ENCODE measurements at places on chromosomes 13 and 19. TPM values are rescaled to one million over a fixed set of nuclear protein-coding genes. Genes with fewer than 3 reads are reported as not detected.
A peak's percentile ranks its signal among the peaks of the same experiment; 100 is the strongest.

GRCh38 chr13:60645676-60646075 is 248.7 kb downstream of the TDRD3 start:
- DNase-seq, result no peak
- no peaks in the 10 kb centered on the region for H3K27me3 ChIP-seq
- H3K36me3 ChIP-seq, result no peaks in the 10 kb centered on the region

DNA sequence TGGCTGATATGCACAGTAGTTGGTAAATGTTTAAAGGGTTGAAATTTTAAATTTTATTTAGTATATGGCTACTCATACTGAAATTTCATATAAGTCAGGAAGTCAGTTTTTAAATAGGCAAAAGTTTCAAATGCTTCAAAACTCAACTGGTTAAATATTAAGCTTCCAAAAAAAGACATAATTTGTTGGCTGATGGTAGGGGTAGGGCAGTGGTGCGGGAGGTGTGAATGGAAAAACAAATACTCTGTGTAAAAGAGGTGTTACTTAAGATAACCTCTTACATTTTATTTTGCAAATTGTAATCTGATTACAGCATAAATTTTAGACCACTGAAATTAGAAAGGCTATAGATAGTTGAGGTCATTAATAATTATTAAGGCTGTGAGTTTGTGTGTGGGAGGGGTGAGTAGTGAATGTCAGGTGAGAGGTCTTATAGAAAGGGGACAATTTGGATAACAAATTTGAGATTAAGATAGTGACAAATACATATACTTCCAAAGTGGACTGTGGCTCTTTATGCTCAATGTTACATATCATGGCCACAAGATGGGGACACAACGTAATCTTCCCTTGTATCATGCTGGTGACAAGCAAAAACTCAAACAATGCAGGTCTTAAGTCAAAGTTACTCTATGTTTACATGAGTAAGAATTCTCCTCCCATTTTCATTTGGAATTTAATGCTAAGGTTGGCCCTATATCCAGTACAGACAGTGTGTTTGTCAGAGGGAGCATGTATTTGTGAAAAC is 36.6 kb upstream of the OXGR1 start:
- no peaks in the 10 kb centered on the region for H3K36me3 ChIP-seq
- no peak overlapping the region for H3K4me3 ChIP-seq
- H3K4me1 ChIP-seq, result no peaks in the 10 kb centered on the region
- no peak for DNase-seq
- H3K27me3 ChIP-seq, result peaks cover 16% of the 10 kb centered on the region

- peak overlapping the region; percentile 4 for H3K27ac ChIP-seq
- peaks cover 23% of the 10 kb centered on the region for H3K36me3 ChIP-seq
- DNase-seq, result no peak
- peak overlapping the region; percentile 74 for H3K4me3 ChIP-seq
- peaks cover 41% of the 10 kb centered on the region for H3K4me1 ChIP-seq
These were observed 1.5 kb downstream of the CCDC106 start for GRCh38 chr19:55649268-55650125.

- H3K4me1 ChIP-seq, result no peaks in the 10 kb centered on the region
- H3K27ac ChIP-seq, result no peak overlapping the region
- H3K4me3 ChIP-seq, result no peak overlapping the region
These were observed 135.2 kb downstream of the PCDH9 start for GRCh38 chr13:67094952-67095351.

DNA sequence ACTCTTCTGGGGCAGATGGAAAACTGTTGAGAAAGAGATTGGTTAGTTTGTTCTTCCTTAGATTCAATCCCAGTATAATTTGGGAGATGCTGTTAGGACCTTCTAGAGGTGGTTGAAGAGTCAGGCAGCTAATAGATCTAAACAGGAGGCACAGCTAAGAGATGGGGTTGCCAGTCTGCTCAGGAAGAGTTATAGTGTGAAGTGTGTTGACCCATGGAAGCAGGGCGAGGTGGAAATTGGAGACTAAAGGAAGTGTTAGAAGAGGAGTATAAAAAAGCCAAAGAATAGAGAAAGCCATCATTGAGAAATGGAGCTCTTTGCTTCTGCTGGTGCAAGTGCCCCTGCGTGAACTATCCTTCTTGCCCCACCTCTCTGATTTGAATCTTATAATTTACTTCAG is 3.8 kb upstream of the OXGR1 start:
- H3K4me1 ChIP-seq, result peaks cover 6% of the 10 kb centered on the region
- no peak overlapping the region for H3K4me3 ChIP-seq
- no peaks in the 10 kb centered on the region for H3K36me3 ChIP-seq
- no peak overlapping the region for H3K27ac ChIP-seq
- H3K27me3 ChIP-seq, result peaks cover 39% of the 10 kb centered on the region

- peaks cover 40% of the 10 kb centered on the region for H3K36me3 ChIP-seq
- no peak overlapping the region for H3K4me3 ChIP-seq
- H3K27ac ChIP-seq, result no peak overlapping the region
- H3K4me1 ChIP-seq, result peaks cover 11% of the 10 kb centered on the region
- no peak for DNase-seq
These were observed 12.5 kb downstream of the SUPT20H start for GRCh38 chr13:37047032-37047431.

GRCh38 chr19:49588365-49589122 is 2.4 kb upstream of the PRR12 start:
- peak; percentile 77 for DNase-seq
- peaks cover 2% of the 10 kb centered on the region for H3K36me3 ChIP-seq
- H3K4me1 ChIP-seq, result peaks cover 21% of the 10 kb centered on the region

- no peaks in the 10 kb centered on the region for H3K27me3 ChIP-seq
- H3K36me3 ChIP-seq, result peaks cover 12% of the 10 kb centered on the region
- H3K27ac ChIP-seq, result no peak overlapping the region
- peaks cover 38% of the 10 kb centered on the region for H3K4me1 ChIP-seq
These were observed 2.5 kb downstream of the AKT1S1 start for GRCh38 chr19:49874503-49875157.

GRCh38 chr19:13848798-13849676 is 27.9 kb upstream of the NANOS3 start:
- H3K4me3 ChIP-seq, result peak overlapping the region; percentile 33
- DNase-seq, result no peak
- H3K4me1 ChIP-seq, result peaks cover 44% of the 10 kb centered on the region
- no peaks in the 10 kb centered on the region for H3K36me3 ChIP-seq

DNA sequence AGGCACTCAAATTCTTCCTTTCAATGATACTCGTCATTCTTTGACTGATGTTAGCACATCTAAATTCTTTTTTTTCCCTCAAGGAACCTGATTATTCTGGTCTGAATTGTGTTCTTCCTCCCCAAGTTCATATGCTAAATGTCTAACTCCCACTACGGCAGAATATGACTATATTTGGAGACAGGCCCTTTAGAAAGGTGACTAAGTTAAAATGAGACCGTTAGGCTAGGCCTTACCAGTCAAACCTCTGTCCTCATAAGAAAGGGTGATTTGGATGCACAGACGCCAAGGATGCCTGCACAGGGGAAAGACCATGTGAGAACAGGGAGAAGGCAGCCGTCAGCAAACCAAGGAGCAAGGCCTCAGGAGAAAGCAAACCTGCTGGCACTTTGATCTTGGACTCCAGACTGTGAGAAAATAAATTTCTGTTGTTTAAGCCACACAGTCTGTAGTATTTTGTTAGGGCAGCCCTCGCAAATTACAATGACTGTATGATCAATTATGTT is 13.1 kb upstream of the FOXO1 start:
- no peaks in the 10 kb centered on the region for H3K27me3 ChIP-seq
- no peak overlapping the region for H3K27ac ChIP-seq
- DNase-seq, result no peak
- H3K4me1 ChIP-seq, result peaks cover 16% of the 10 kb centered on the region

- H3K27ac ChIP-seq, result no peak overlapping the region
- no peaks in the 10 kb centered on the region for H3K36me3 ChIP-seq
- no peak overlapping the region for H3K4me3 ChIP-seq
- H3K4me1 ChIP-seq, result peaks cover 8% of the 10 kb centered on the region
These were observed 39.1 kb downstream of the GADD45B start for GRCh38 chr19:2514981-2515518.

- peaks cover 42% of the 10 kb centered on the region for H3K27me3 ChIP-seq
- DNase-seq, result no peak
- no peaks in the 10 kb centered on the region for H3K36me3 ChIP-seq
- H3K4me3 ChIP-seq, result peak overlapping the region; percentile 63
- H3K27ac ChIP-seq, result no peak overlapping the region
- peaks cover 13% of the 10 kb centered on the region for H3K4me1 ChIP-seq
These were observed 1.1 kb downstream of the COX6B2 start for GRCh38 chr19:55353356-55353802.

GRCh38 chr13:94031609-94032008 is 447.9 kb downstream of the DCT start:
- H3K4me1 ChIP-seq, result no peaks in the 10 kb centered on the region
- no peak overlapping the region for H3K27ac ChIP-seq
- no peak overlapping the region for H3K4me3 ChIP-seq
- no peak for DNase-seq
- no peaks in the 10 kb centered on the region for H3K36me3 ChIP-seq
- H3K27me3 ChIP-seq, result peaks cover 4% of the 10 kb centered on the region

GRCh38 chr19:38709671-38710415 is 34.4 kb downstream of the CAPN12 start:
- no peak overlapping the region for H3K4me3 ChIP-seq
- no peak for DNase-seq
- H3K36me3 ChIP-seq, result peaks cover 24% of the 10 kb centered on the region
- no peaks in the 10 kb centered on the region for H3K4me1 ChIP-seq
- no peaks in the 10 kb centered on the region for H3K27me3 ChIP-seq

The PLIN3 gene
- total RNA-seq, result 26.9 TPM

The CGB5 gene
- not detected for total RNA-seq

The ZNF726 gene
- 20.2 TPM for total RNA-seq

Data from activated CD4-positive, alpha-beta T cell treated with anti-CD3 and anti-CD28 coated beads for 36 hours (primary cell).